ENCODE measurements at places on chromosomes 16 and 17.

DNA sequence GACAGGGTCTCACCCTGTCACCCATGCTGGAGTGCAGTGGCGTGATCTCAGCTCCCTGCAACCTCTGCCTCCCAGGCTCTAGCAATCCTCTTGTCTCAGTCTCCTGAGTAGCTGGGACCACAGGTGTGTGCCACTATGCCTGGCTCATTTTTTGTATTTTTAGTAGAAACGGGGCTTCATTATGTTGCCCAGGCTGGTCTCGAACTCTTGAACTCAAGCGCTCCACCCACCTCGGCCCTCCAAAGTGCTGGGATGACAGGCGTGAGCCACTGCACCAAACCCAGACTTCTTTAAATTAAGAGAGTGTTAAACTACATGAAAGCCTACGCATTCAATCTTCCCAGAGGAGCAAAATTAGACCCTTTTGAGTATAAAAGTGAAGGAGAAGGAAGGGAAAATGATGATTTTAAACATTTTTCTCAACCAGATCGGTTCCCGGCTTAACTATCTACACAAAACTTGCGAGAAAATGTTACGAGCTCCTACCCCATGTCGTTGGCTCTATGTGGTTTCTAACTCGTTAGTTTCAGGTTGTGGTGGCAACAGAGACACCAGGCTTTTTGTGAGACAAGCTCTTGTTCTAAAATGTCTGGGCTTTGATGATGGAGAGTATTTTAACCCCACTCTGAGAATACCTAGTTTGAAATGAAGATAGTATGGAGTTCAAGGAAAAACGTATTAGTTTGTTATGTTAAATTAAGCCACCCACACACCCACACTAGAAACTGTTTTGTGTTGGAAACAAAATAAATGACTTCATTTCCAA, 26.3 kb downstream of the STAT5B start:
- peak; percentile 72 for DNase-seq

- DNase-seq, result peak; percentile 64
These were observed 5.6 kb downstream of the ALOX12 start for GRCh38 chr17:7001318-7001961.

DNA sequence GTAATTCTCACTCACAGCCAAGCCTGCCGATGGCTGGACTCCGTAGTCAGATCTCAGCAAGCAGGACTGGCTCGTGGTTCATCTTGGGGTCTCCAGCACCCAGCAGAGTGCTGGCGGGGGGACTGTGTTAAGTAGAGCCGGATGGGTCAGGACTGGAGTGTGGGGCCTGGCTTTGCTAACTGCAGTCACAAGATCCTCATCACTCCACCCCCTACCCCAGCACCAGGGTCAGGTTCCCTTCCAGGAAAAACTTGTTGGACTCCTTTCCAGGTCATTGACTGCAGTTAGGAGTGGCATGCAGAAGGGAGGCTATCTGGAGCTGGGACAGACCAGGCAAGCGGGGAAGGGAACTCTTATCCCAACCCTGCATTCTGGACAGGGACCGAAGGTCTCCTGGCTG, 6.0 kb downstream of the CIITA start:
- DNase-seq, result no peak

GRCh38 chr17:68705714-68706076, 104.5 kb upstream of the FAM20A start:
- DNase-seq, result no peak

- DNase-seq, result no peak
These were observed 4.3 kb upstream of the NUPR1 start for GRCh38 chr16:28543072-28543471.

- DNase-seq, result peak; percentile 18
These were observed 817 bp downstream of the PSKH1 start for GRCh38 chr16:67893743-67894399.

DNA sequence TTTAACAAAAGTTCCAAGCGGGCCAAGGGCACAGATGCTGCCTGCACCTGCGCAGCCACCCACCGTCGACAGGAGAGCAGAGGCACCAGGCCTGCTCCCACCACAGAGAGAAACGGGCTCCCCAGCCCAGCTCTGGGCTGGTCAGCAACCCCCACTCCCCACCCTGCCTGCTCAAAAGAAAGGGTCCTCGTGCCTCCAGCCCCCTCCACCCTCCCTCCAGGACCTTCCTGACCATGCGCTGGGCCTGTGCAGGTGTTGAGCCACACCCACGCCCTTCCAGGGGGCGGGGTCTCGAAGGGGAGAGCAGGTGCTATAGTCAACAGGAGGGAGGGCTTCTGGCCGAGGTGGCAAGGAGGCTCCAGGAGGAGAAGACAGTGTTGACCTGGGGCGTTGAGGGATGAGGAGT, 25.3 kb downstream of the ZNF778 start:
- DNase-seq, result no peak

- DNase-seq, result no peak
These were observed 22.5 kb upstream of the CCDC182 start for GRCh38 chr17:57767561-57767960.

DNA sequence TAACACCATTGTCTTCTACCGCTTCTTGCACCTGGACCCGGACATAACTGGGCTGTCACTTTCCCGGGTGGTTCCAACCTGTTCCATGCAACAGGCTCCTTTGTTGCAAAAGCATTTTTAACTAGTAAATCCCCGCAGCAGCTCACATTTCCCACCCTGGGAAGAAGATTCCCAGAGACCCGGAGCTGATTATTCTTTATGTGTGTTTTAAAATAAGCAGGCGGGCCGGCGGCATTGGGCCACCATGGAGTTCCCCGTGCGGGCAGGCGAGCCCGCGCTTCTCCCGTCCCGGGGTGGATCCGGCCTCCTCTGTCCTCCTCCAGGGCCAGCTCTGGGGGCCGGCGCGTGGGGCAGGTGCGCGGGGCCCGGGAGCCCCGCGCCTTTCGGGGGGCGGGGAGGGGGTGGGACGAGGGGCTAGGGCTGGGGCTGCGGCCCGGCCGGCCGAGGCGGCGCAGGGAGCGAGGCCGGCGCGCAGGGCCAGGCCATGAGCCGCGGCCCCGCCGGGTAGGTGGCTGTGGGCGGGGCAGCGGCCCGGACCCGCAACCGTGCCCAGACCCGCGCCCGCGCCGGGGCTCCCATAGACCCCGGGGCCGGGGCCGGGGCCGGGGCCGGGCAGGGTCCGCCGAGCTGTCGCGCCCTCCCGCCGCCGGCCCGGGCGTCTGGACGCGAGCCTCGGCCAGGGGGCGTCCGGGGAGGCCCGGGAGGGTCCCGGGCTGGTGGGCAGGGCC, 1.7 kb downstream of the CRAMP1 start:
- DNase-seq, result peak; percentile 36

DNA sequence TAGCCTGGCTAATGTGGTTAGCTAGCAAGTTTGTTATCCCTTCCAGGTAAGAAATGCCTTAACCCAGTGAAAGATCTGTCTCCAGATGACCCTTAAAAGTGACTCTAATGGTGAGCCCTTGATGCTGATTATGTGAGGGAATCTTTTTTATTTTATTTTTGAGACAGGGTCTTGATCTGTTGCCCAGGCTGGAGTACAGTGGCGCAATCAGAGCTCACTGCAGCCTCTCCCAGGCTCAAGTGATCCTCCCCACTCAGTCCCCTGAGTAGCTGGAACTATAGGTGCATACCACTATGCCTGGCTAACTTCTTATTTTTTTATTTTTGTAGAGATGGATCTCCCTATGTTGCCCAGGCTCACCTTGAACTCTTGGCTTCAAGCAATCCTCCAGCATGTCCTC, 10.8 kb upstream of the HP start:
- DNase-seq, result no peak

DNA sequence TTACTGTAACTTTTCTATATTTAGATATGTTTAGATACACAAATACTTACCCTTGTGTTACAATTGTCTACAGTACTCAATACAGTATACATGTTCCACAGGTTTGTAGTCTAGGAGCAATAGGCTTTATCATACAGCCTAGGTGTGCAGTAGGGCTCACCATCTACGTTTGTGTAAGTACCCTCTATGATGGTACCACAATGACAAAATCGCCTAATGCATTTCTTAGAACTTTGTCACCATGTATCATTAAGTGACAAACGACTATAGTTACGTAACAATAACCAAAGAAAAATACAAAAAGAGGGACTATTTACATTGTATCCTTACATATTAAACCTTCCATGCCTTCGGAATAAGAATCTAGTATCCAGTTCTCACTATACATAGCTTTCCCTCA, 8.0 kb downstream of the STAT5B start:
- DNase-seq, result no peak

DNA sequence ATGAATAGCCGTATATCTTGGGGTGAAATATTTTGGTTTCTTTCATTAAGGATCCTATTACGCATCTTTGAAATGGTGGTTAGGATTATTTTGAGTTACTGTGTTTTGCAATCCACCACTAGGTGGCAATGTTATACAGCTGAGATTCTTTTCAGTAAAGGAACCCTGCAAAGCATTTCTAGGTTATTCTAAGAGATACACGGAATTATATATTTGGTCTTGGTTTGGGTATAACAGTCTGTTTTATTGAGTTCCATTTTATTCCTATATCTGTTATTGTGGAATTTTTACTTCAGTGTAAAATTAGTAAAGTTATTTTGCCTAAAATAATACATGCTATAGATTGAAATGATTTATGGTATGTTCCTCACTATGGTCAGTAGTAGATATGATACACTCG, 62.9 kb upstream of the CPHXL start:
- DNase-seq, result no peak

DNA sequence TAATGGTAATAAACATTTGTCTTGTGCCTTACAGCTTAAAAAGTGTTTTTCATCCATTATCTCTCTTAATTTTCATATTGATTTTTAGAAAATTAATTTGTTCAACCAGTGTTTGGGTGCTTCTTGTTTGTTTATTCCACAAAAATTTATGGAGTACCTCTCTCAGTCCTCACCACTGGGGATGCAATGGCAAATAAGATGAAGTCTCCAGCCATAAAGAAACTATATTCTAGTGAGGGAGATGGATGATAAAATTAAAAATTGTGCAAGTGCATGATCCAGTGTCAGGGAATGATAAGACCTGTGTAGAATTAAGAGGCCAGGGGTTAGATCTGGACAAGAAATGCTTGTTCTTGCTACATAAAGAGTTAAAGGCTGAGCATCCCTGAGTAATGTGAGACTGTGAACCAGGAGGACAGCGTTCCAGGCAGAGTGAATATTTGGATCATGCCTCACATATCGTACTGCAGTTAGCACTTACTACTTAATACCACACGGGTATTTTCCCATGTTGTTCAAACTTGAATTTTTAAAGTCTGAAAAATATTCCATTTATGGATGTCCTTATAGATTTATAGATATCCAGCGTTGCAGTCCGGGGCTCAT, 535.7 kb upstream of the HSBP1 start:
- DNase-seq, result no peak

- DNase-seq, result no peak
These were observed 226.9 kb upstream of the CIBAR2 start for GRCh38 chr16:85338989-85339685.

All from activated CD4-positive, alpha-beta memory T cell treated with anti-CD3 and anti-CD28 coated beads for 36 hours (primary cell).